ENCODE measurements at places on chromosomes 5 and 9. TPM values are rescaled to one million over a fixed set of nuclear protein-coding genes. Genes with fewer than 3 reads are reported as not detected.

The PITX1 gene
- total RNA-seq, result 1.1 TPM

GRCh38 chr5:56169281-56169680, 63.8 kb downstream of the ANKRD55 start:
- H3K27me3 ChIP-seq, result peaks cover 3% of the 10 kb centered on the region
- H3K27ac ChIP-seq, result no peak overlapping the region
- no peak for DNase-seq
- H3K36me3 ChIP-seq, result peaks cover 3% of the 10 kb centered on the region

- H3K4me1 ChIP-seq, result peaks cover 4% of the 10 kb centered on the region
- H3K27ac ChIP-seq, result no peak overlapping the region
- no peaks in the 10 kb centered on the region for H3K36me3 ChIP-seq
- no peaks in the 10 kb centered on the region for H3K27me3 ChIP-seq
These were observed 460.7 kb upstream of the MEF2C start for GRCh38 chr5:89343666-89344065.

The BTNL9 gene
- not detected for total RNA-seq

DNA sequence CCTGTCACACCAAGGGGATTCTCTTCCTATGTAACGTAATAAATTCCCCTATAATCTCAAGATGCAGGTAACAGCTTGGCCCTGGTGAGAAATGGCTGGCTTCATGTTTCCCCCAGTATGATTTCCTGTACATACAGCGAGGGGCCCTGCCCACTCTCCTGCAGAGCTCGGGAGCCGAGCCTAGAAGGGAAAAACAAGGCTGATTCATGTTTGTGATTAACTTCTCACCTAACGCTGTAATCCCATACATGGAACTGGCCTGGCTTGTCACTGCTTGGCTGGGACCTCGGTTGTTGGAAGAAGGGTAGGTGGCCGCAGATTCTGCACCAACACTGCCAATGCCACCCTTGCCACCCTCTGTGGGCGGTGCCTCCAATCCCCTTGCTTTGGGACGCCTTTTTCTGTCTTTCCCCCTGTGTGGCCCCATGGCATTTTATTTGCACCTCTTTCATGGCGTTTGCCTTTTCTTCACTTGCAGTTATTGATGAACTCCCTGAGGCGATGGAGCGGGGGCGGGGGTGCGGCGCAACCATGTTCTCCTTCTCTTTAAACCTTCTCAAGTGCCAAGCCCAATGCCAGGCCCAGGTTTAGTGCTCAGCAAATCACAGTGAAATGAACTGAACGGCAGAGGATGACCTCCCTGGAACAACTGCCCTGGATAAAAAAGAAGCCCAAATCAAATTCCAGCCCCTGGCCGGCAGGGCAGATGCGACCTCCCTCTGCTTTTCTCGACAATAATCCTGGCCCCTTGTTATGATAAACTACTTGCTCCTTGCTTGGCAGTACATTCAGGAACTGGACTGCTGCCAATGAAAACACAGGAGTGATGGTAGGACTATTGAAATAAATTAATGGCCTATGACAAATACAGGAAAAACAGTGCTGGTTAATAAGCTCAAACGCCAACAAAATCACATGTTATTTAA, 108.1 kb downstream of the TMEM174 start:
- H3K27ac ChIP-seq, result no peak overlapping the region
- H3K36me3 ChIP-seq, result no peaks in the 10 kb centered on the region
- no peak for DNase-seq
- no peak overlapping the region for H3K4me3 ChIP-seq
- peaks cover 33% of the 10 kb centered on the region for H3K27me3 ChIP-seq

DNA sequence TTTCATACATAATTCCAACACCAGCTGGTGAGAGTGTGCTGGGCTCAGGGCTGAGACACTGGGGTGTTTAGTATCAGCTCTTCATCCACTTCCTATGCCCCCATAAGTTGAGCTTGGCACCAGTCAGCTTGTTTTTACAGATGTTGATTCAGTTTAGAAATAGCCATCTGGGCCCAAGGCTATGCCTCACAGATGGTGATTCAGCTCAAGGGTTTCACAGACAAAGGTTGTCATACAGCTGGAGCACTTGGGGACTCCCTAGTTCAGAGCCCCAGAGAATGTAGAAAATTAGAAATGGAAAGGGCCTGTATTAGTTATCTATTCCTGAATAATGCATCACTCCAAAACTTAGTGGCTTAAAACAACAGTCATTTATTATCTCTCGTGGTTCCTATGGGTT, 10.3 kb upstream of the CRHBP start:
- H3K4me1 ChIP-seq, result peaks cover 8% of the 10 kb centered on the region
- no peak overlapping the region for H3K27ac ChIP-seq
- no peak for DNase-seq
- no peak overlapping the region for H3K4me3 ChIP-seq

- H3K4me1 ChIP-seq, result no peaks in the 10 kb centered on the region
- no peaks in the 10 kb centered on the region for H3K36me3 ChIP-seq
- H3K4me3 ChIP-seq, result no peak overlapping the region
- H3K27me3 ChIP-seq, result peaks cover 12% of the 10 kb centered on the region
- no peak for DNase-seq
- no peak overlapping the region for H3K27ac ChIP-seq
These were observed 70.6 kb downstream of the TMEM252 start for GRCh38 chr9:68470067-68470466.

DNA sequence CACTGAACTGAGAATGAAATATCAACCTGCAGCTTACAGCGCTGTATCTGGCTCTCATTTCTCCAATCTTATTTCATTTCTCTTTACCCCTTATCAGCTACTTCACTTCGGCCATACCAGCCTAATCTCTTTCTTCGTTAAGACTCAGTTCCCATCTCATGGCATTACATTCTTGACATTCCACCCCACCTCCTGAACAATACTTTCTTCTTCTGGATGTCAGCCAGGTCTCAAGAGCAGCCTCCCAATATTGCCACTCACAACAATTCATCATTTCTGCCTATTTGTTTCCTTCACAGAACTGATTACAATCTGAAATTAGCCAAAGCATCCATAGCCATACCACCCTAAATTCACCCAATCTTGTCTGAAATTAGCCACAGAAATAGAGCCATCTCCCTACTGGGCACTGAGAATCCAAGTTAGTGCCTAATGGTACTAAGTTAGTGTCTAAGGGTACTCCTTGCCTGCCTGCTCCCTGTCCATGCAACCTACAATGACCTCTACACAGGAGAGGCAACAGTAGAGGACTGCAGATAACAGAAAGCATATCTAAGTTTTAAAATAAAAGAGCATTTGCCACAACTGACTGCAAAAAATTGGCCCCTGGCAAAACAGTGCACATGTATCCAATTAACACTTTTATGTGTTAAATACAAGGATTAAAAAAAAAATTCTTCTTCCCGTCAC, 35.2 kb downstream of the SETX start:
- no peak for DNase-seq
- no peaks in the 10 kb centered on the region for H3K27me3 ChIP-seq
- H3K4me1 ChIP-seq, result peaks cover 18% of the 10 kb centered on the region
- peaks cover 28% of the 10 kb centered on the region for H3K36me3 ChIP-seq
- no peak overlapping the region for H3K4me3 ChIP-seq

GRCh38 chr5:153135411-153135810, 355.1 kb upstream of the GRIA1 start:
- no peak for DNase-seq
- no peaks in the 10 kb centered on the region for H3K36me3 ChIP-seq
- no peaks in the 10 kb centered on the region for H3K27me3 ChIP-seq

DNA sequence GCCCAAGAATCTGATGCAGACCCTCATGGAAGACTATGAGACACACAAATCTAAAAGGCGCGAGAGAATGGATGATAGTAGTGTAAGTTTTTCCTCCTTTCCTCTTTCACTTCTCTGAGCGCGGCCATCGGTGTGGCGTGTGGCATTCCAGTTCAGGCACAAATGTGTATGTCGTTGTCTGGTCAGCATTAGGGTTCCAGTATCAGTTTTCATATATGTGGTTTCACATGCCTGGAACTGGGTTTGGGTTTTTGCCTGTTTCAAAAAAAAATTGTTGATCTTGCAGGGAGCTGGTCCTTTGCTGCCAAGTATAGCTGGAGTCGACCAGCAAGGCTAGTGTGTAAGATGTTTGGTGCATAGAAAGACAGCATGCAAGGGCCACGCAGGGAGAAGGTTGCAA, 51.5 kb downstream of the C9orf152 start:
- DNase-seq, result no peak
- peak overlapping the region; percentile 64 for H3K4me3 ChIP-seq
- peaks cover 42% of the 10 kb centered on the region for H3K36me3 ChIP-seq
- no peaks in the 10 kb centered on the region for H3K27me3 ChIP-seq

The NR6A1 gene
- 1.7 TPM for total RNA-seq

The NRG2 gene
- total RNA-seq, result not detected

GRCh38 chr5:168117469-168117868, 174.0 kb upstream of the WWC1 start:
- H3K27ac ChIP-seq, result no peak overlapping the region
- no peak overlapping the region for H3K4me3 ChIP-seq
- peaks cover 8% of the 10 kb centered on the region for H3K4me1 ChIP-seq

DNA sequence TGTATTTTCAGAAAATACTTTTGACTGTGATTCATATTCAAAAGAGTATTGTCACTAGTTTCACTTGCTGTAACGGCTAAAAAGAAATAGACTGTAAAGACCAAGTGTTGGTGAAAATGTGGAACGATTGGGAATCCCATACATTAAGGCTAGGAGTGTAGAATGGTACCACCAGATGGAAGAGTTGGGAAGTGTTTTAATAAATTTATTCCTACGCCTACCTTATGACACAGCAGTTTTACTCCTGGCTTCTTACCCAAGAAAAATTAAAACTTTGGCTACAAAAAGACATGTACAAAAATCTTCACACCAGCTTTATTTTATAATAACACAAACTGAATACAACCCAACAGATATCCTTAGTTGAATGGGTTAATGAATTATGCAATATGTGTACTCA, 256.2 kb downstream of the TAF11L14 start:
- no peak overlapping the region for H3K4me3 ChIP-seq
- H3K27ac ChIP-seq, result no peak overlapping the region
- H3K27me3 ChIP-seq, result no peaks in the 10 kb centered on the region

- no peaks in the 10 kb centered on the region for H3K36me3 ChIP-seq
- no peaks in the 10 kb centered on the region for H3K27me3 ChIP-seq
- H3K27ac ChIP-seq, result no peak overlapping the region
- no peaks in the 10 kb centered on the region for H3K4me1 ChIP-seq
- no peak overlapping the region for H3K4me3 ChIP-seq
These were observed 277.6 kb upstream of the ADAMTS16 start for GRCh38 chr5:4862500-4862899.

DNA sequence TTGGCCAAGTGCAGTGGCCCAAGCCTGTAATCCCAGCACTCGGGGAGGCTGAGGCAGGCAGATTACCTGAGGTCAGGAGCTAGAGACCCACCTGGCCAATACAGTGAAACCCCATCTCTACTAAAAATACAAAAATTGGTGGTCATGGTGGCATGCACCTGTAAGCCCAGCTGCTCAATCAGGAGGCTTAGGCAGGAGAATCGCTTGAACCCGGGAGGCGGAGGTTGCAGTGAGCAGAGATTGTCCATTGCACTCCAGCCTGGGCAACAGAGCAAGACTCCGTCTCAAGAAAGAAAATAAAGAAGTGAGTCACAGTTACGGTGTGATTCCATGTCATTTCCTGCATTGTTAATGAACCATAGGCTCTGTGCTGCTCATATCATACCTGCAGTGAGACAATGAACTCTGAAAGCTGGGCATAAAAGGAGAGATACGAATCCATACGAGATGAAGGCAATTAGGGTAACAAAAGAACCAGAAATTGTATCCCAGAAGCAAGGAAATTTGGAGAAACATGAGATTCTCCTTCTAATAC, 44.6 kb downstream of the TIMD4 start:
- H3K36me3 ChIP-seq, result peaks cover 54% of the 10 kb centered on the region
- no peak for DNase-seq
- peaks cover 85% of the 10 kb centered on the region for H3K4me1 ChIP-seq

- peaks cover 3% of the 10 kb centered on the region for H3K27me3 ChIP-seq
- DNase-seq, result no peak
- no peaks in the 10 kb centered on the region for H3K36me3 ChIP-seq
- no peaks in the 10 kb centered on the region for H3K4me1 ChIP-seq
These were observed 35.0 kb upstream of the PCSK5 start for GRCh38 chr9:75855509-75855908.

DNA sequence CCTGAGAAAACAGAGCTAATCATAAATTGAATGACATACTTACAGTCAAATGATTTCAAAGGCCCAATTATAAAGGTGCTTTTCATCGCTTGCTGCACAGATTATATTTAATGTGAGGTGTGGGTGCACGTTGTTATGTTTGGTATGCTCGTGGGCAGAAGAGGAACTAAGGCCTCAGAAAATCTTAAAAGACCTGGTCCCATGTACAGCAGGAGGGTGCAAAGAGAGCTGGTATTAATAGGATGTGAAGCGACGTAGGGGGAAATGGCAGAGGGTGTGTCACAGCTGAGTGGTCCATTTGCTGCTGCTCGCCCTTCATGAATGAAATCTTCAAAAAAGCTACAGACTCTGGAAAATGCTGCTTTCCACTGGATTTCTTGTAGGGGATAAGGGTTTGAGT, 40.5 kb upstream of the IFNK start:
- H3K27me3 ChIP-seq, result no peaks in the 10 kb centered on the region
- no peak overlapping the region for H3K4me3 ChIP-seq
- peaks cover 20% of the 10 kb centered on the region for H3K4me1 ChIP-seq
- H3K27ac ChIP-seq, result no peak overlapping the region
- no peaks in the 10 kb centered on the region for H3K36me3 ChIP-seq

- no peaks in the 10 kb centered on the region for H3K27me3 ChIP-seq
- no peak for DNase-seq
- no peak overlapping the region for H3K27ac ChIP-seq
- peaks cover 23% of the 10 kb centered on the region for H3K4me1 ChIP-seq
- H3K4me3 ChIP-seq, result no peak overlapping the region
These were observed 27.7 kb downstream of the PPP3R2 start for GRCh38 chr9:101566904-101567724.

The TNFSF15 gene
- total RNA-seq, result 1.5 TPM

The SHB gene
- total RNA-seq, result 1.7 TPM

GRCh38 chr5:151022511-151023018, 2.2 kb downstream of the GPX3 start:
- H3K4me3 ChIP-seq, result no peak overlapping the region
- peaks cover 15% of the 10 kb centered on the region for H3K27me3 ChIP-seq
- DNase-seq, result no peak
- no peak overlapping the region for H3K27ac ChIP-seq

GRCh38 chr9:109250771-109251079, 70.1 kb downstream of the EPB41L4B start:
- no peaks in the 10 kb centered on the region for H3K36me3 ChIP-seq
- no peak overlapping the region for H3K4me3 ChIP-seq
- H3K4me1 ChIP-seq, result no peaks in the 10 kb centered on the region
- DNase-seq, result no peak
- H3K27me3 ChIP-seq, result peaks cover 3% of the 10 kb centered on the region
- no peak overlapping the region for H3K27ac ChIP-seq

DNA sequence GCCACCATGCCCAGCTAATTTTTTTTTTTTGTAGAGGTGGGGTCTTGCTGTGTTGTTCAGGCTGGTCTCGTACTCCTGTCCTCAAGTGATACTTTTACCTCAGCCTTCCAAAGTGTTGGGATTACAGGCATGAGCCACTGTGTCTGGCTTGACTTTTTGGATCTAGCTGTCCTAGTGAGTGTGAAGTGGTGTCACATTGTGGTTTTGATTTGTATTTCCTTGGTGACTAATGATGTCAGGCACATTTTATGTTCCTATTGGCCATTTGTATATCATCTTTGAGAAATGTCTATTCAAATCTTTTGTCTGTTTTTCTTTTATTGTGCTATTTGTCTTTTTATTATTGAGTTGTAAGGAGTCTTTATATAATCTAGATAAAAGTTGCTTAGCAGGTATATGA, 53.5 kb upstream of the MCCC2 start:
- H3K27ac ChIP-seq, result peak overlapping the region; percentile 80
- H3K4me3 ChIP-seq, result no peak overlapping the region
- no peak for DNase-seq
- no peaks in the 10 kb centered on the region for H3K27me3 ChIP-seq
